ENCODE measurements at places on chromosomes 7 and 10. TPM values are rescaled to one million over a fixed set of nuclear protein-coding genes. Genes with fewer than 3 reads are reported as not detected.
A peak's percentile ranks its signal among the peaks of the same experiment; 100 is the strongest.

ZNF425 gene
- 2.8 TPM for total RNA-seq

DNA sequence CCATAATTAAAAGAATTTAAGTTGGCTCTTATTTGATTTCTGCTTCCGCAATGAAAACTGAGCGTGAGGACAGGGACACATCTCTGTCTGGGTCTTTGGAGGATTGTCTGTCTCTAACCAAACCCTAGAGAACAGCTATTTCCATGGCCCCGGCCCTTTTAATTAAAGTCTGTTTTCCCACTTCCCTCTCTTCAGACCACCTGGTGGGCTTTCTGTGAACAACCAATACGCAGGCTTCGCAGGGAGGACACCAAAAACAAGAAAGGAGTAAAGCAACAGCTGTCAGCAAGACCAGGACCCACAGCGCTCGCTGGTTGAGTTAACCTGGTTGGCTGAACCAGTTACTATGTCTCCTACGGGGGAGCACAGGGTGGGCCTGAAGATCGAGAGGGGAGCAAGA, 217.1 kb upstream of the FRMD4A start:
- DNase-seq = no peak

- peak; percentile 19 for DNase-seq
Measured at GRCh38 chr7:82442492-82443035, 1.0 kb downstream of the CACNA2D1 start.

DNA sequence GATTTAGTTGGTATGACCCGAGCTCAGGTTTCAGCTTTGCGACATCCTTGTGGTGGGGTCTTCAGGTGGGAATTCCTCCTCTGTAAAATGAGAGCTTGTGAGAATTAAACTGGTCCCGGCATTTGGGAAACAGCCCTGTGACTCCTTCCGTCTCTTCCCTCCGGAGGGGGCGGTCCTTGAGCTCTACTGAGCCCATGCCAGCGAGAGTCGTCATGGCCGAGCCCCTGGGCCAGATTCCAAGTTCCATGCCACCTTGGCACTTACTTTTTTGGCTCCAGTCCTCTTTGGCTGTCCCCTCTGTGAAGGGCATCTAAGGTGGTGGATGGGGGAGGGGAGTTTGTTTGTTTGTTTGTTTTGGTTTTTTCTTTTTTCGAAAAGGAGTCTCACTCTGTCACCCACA, 47.6 kb downstream of the GTF2IRD1 start:
- no peak for DNase-seq

DNA sequence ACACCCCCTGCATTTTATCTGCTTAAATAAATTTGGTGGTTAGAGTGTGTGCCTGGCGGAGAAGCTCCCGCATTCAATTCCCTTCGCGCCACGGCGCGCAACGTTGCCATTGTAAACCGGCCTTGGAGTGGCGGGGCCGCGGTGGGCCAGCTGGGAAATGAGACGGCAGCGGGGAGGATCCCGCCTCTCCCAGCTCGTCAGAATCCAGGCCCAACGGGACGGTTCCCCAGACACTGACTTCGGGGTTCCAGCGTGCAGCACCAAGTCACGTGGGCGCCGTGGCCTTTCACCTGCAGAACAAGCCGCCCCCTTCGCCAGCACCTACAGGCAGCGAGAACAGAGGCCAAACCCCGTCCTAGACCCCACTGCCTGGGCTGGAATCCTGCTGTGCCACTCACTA, 103.4 kb downstream of the GRID1 start:
- no peak for DNase-seq

GRCh38 chr7:43491123-43491522, 91.8 kb upstream of the STK17A start:
- DNase-seq = no peak

DNA sequence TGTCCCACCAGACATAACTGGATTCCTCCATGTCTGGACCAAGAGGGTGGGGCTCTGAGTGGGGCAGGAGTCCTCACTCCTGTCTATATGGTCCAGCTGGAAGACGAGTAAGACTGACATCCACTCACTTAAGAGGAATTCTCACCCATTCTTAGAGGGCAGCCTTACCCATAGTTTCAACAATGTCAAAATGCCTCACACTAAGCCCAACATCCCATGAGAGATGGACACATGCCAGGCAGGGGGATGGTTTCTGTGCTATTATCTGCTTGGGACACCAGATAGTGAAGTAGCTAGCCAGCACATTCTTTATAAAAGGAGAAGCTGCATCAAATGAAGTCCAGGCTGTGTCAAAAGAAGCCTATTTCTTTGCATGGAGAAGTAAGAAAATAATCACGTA, 4.7 kb upstream of the LANCL2 start:
- no peak for DNase-seq

BZW2 gene
- 58.1 TPM for total RNA-seq

- DNase-seq = peak; percentile 76
Measured at GRCh38 chr10:98404571-98405359, 10.2 kb downstream of the PYROXD2 start.

- DNase-seq = peak; percentile 13
Measured at GRCh38 chr7:116139007-116139406, 71.3 kb upstream of the TES start.

SLC26A3 gene
- total RNA-seq = not detected

DNA sequence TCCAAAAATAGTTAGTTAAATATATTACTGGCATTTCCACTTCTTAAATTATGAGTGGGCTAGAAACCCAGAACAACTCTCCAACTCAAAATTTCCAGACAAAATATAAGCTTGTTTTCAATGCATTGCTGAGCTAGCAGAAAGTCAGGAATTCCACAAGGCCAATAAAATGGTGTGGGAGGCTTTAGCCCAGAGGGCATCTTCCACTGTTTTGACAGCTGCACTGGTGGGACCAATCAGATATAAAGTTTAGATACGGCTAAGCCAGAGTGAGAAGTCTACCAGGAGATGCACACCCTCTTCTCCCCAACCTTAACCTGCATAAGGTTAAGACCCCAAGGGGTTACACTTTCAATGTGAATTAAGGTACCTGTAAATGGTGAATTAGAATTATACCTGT, 76.6 kb downstream of the AMPH start:
- no peak for DNase-seq

LRRC17 gene
- 280 TPM for total RNA-seq

- DNase-seq = no peak
Measured at GRCh38 chr10:18350340-18350739, 210.1 kb downstream of the CACNB2 start.

FRMPD2 gene
- not detected for total RNA-seq

GRCh38 chr7:50711271-50712175, 71.2 kb downstream of the GRB10 start:
- peak; percentile 35 for DNase-seq

DNA sequence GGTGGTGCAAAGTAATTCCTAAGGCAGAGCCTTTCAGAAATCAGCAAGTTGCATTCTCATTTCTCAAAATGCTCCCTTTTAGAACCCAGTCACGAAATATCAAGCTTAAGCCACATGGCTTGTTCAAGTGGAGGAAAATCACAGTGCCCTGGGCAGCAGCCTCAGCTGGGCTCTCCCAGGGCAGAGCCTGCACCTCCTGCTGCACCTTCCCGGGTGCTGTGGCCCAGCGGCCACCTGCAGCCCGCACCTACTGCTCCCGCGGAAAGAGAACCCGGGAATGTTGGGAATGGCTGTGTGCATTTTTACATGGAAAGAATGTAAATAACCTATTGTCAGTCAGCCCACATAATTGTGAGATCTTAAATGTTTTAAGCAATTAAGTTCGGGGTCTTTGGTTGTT, 396.5 kb upstream of the VSTM2A start:
- no peak for DNase-seq

- DNase-seq = peak; percentile 69
Measured at GRCh38 chr7:85851571-85852193, 664.8 kb upstream of the SEMA3D start.

DNA sequence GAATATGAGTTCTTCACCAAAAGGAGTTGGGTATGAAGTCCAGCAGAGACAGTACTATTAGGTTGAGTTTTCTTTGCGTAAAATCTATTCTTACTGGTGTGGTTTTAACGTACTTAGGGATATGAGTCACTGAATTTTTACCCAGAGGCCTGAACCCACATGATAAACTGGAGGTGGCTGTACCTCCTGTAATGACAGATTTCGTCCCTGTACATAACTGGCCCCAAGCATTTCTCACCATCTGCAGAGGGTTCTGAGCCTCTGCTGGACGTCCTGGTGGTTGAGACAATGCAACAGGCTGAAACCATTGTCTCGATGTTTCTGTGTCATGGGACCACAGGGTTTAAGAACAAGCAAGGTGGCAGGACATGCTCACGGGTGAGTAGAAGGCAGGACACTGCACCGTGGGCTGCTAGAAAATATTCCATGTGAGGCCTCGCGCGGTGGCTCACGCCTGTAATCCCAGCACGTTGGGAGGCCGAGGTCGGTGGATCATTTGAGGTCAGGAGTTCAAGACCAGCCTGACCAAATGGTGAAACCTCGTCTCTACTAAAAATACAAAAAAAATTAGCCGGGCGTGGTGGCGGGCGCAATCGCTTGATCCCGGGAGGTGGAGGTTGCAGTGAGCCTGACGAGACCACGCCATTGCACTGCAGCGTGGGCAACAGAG, 233.9 kb downstream of the DNAJB6 start:
- no peak for DNase-seq

ACTL6B gene
- total RNA-seq = not detected

DNA sequence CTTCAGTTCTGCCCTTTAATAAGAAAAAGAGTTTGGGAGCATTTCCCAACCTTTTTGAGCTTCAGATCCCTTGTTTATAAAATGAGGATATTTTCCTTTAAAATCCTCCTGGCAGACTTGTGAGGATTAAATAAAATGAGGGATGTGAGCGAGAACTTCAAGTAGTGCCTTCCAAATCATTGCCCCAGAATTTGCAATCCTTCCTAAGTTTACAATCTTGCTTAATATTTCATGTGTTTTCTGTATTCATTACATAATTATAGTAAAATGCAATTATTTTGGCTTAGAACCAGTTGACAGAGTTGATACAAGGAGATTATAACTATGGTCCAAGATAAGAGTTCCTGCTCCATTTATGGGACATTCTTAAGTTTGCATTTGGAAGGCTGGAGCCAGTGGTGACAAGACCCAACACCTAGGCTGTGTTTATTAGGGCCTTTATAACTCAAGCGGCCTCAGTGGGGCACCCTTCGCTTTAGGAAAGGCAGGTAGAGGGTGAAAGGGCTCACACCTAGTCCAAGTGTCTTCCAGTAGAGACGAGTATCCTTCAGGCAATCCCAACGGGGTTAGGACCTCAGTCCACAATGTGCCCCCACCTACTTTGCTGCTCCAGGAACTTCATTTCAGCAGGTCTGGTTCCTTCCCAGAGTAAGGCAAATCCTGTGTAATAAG, 317.5 kb downstream of the WDR11 start:
- no peak for DNase-seq

ADRA2A gene
- not detected for total RNA-seq

CCL24 gene
- total RNA-seq = not detected

- no peak for DNase-seq
Measured at GRCh38 chr7:70624500-70625103, 507.3 kb upstream of the GALNT17 start.

GRCh38 chr7:132171130-132171576, 405.1 kb downstream of the PLXNA4 start:
- DNase-seq = no peak

GRCh38 chr10:84581976-84582375, 253.6 kb downstream of the CCSER2 start:
- no peak for DNase-seq

RFC2 gene
- 37.8 TPM for total RNA-seq

DNA sequence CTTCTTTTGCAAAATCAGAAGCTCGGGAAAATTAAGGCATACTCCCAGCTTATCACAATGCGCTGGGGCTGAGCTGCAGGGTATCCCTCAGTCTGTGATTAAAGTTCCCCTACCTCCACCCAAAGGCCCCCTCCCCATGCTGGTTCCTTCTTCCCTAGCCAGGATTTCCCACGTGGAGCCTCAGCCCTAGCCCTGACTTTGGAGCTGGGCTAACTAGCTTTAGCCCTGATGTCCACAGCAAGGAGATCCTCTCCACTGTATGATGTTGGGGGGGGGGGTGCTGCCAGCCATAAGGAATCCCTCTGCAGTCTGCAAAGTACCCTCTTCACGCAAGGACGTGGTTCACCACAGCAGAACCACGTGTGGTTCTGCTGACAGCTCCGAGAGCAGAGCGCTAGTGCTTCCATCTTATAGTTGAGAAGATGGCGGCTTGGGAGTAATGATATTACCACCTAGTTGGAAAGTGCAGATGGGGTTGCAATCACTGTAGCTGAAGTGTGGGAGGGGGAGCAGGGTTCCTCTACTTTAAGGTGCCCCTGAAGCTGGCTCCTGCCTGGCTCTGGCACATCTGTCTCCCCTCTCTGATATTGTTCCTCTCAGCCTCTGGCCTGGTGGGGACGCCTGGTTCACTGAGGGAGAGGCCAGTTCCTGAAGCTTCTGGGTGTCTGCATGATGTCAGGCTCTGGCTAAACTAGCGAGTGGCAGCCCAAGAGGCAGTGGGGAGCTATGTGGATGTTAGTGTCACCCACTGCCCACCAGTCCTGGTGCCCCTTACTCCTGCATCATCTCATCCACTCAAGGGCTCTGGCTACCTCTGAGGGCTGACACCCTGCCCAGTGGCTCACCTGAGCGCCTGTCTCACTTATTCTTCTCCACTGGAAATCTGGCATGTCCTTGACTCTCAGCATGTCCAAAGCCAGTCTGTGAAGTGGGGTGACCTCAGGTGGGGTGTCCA, 270.7 kb downstream of the RPS24 start:
- no peak for DNase-seq

All from IMR-90 (cell line).